Stimulated activated CD8-positive, alpha-beta memory T cell treated with anti-CD3 and anti-CD28 coated beads, Interleukin-4, amount 100 ng/mL, for 4 hours (primary cell): ENCODE measurements at places on chromosomes 3 and 15.

DNA sequence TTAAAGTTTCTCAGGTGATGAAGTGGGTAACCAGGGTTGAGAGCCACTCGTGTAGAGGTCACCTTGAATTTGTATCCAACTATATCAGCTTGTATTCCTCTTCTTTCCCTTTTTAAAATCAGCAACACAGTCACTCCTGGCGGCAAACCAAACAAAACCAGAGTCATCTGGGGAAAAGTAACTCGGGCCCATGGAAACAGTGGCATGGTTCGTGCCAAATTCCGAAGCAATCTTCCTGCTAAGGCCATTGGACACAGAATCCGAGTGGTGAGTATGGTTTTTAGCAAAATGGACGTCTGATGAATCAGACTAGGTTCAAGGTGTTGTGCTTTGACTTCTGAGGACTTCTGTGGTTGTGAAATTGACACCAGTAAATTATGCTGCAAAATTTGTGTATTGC is 3.9 kb downstream of the RPL35A start:
- no peak for DNase-seq

- no peak for DNase-seq
Observed at GRCh38 chr3:50189274-50189673, 2.1 kb upstream of the GNAT1 start.

DNA sequence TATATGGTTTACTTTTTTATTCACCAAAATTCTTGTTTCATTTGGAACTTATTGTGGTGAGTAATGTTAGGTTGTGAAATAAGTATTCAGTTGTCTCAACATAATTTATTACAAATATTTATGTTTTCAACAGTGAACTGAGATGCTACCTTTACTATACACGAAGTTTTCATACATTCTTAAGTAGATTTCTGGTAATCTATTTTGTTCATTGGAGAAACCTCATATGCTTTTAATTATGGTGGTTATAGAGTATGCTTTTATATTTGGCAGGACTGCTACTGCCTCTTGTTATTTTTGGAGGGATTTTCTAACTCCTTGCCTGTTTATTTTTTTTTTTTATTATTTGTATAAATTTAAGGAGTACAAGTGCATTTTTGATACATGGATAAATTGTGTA is 253.1 kb downstream of the NLGN1 start:
- no peak for DNase-seq

GRCh38 chr3:188664795-188665194 is 507.0 kb upstream of the TPRG1 start:
- DNase-seq = no peak

DNA sequence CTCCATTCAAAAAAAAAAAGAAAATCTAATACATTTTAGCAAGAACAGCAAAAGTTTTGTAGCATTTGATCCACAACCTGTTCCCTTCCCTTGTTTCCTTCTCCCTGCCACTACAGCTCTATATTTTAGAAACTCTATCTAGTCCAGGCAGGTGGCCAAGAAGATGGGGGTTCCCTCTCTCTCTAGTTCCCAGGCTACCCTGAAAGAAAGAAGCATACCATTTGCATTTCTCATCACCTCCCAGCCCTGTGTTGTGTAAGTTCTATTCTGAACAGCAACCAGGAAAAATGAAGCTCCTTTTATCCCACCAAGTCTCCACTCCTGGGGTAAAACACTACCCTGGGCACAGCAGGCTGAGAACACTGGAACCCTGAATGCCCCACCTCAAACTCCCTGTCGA is 100.0 kb downstream of the PCCB start:
- no peak for DNase-seq

GRCh38 chr3:143184099-143184498 is 64.5 kb downstream of the CHST2 start:
- no peak for DNase-seq

DNA sequence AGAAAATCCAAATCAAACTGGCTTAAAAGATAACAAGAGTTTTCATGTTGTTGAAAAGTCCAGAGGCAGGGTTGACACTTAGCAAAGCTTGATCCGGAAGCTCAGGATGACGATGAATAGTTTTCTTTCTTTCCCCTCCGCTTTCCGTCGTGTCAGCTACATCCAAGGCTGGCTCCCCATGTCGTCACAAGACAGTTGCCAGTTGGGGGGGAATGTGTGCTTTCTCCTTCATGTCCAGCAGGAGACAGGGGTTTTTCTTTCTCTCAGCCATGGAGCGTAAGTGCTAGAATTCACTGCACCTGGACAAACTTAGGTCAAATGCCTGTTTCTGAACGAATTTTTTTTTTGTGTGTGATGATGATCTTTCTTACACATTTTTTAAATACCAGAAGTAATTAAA is 273.8 kb upstream of the RGMA start:
- no peak for DNase-seq

- no peak for DNase-seq
Observed at GRCh38 chr3:66504850-66505641, 4.2 kb upstream of the LRIG1 start.

DNA sequence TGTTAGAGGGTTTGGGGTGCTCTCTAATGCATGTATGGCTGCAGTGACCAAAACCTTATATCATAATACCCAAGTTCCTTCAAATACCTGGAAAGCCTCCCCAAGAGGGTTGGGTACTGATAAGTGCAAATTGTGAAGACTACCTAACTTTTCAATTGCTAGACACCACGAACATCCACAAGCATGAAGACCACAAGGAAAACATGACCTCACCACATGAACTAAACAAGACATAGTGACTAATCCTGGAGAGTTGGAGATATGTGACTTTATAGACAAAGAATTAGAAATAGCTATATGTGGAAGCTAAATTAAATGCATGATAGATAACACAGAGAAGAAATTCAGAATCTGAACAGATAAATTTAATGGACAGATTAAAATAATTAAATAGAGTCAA is 23.9 kb upstream of the AADACL2 start:
- no peak for DNase-seq

- DNase-seq = no peak
Observed at GRCh38 chr15:64824929-64825430, 467 bp downstream of the PIF1 start.

DNA sequence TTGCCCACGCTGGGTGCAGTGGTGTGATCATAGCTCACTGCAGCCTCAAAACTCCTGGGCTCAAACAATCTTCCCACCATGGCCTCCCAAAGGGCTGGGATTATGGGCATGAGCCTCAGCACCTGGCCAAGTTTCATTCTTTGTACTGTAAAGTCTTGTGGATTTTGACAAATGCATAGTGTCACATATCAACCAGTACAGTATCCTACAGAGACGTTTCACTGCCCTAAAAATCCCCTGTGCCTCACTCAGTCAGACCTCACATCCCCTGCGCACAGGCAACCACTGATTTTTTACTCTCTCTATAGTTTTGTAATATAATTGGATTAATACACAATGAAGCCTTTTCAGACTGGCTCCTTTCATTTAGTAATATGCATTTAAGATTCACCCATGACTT is 130.7 kb upstream of the UBE2E1 start:
- DNase-seq = no peak

DNA sequence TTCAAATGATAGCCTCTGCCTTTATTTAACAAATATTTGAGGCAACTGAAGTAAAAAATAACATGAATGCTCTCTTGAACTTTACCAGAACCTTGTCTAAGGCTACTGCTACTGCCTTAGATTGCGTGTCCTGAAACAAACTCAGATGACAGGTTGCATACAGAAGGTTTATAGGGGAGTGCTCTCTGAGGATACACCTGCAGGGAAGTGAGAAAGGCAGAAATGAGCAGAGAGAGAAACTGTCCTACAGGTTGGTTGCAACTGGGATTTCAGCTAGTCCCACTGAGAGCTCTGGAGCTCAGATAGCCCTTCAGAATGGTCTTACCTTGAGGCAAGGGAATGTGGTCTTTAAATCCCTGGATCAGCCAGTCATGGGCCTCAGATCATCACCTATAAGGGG is 165.5 kb downstream of the IL5RA start:
- no peak for DNase-seq

- DNase-seq = no peak
Observed at GRCh38 chr3:46948830-46949671, 27.5 kb downstream of the CCDC12 start.

DNA sequence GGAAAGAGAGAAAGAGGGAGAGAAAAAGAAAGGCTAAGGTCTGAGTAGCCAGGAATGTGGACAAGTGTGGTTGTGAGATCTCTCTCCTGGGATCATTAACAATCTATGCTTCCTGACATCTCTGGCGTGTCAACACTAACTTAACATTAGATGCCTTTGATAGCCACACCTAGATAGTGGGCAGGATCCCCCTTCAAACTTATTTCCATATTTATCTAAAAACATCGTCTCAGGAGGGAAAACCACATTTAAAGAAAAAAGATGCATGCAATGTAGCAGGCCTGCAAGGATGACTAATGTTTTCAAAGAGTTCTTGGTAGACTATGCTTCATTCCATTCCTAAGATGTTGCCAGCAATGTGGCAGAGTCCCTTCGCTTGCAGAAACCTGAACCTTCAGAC is 80.9 kb downstream of the MLH1 start:
- no peak for DNase-seq

DNA sequence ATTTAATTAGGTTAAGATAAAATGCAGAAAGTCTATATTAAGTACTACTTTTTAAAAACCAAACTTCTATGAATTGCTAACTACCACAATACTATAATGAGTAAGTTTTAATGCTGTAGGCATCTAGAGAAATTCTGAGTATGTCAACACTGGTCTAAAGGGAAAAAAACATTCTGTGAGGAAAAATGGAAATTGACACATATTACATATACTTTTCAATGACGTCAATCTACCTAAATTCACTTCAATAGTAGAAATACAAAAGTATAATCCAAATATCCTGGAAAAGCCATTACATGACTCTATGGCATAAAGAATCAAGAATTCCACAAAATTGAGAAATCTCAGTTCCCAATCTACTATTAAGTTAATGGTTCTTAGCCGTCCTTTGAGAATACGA is 2.2 kb downstream of the SECISBP2L start:
- DNase-seq = no peak

GRCh38 chr3:115741650-115742049 is 118.3 kb downstream of the GAP43 start:
- DNase-seq = no peak

GRCh38 chr15:42146551-42147430 is 9.6 kb downstream of the PLA2G4F start:
- DNase-seq = no peak

DNA sequence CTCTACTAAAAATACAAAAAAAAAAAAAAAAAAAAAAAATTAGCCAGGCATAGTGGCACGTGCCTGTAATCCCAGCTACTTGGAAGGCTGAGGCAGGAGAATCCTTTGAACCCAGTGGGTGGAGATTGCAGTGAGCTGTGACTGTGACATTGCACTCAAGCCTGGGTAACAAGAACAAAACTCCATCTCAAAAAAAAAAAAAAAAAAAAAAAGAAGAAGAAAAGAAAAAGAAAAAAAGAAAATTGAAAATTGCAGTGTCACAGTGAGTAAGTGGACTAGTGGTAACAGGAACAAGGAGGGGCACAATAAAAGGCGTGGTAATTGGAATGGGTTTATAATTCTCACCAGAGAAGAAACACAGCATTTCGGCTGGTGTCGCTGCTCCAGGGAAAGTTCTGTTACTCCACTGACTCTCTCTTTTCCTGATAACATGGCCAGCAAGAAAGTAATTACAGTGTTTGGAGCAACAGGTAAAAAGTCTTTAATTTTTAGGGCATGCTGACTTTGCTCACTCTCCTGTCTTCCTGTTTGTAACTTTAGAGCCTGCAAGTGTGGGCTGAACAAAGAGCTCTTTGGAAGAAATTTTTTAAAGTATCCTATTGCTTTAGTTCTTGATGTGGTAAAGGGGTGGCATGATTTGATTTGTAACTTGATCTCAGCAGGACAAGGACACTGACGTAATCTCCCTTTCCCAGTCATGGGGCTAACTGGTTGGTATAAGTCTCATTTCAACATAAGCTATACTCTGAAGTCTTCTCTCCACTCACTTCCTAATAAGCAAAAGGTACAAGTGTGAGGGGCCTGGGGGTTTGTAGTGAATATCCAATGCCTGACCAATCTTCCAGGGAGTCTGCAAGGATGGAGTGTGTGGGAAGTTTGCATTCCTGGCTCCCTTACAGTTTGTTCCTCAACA is 22.1 kb upstream of the TRA2B start:
- no peak for DNase-seq

DNA sequence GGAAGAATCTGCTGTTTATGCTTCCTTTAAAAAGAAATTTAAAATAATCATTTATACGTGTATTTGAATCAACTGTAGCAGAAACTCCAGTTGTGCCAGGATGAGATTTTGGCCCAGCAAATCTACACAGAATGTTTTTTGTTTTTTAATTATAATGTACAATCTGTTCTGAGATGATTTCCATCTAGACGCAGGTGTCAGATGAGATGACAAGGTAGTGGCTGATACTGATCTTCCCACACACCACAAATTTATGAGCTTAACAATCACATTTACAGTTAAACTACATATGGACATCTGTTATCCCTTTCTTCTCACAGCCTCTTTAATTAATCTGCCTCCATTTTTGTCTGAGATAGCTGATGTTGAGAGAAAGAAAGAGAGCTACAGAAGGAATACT is 23.6 kb downstream of the DCLK3 start:
- DNase-seq = no peak

GRCh38 chr3:48938156-48938555 is 19.5 kb downstream of the ARIH2 start:
- DNase-seq = no peak

- no peak for DNase-seq
Observed at GRCh38 chr3:119195911-119196310, 22.5 kb downstream of the UPK1B start.

- no peak for DNase-seq
Observed at GRCh38 chr3:106126067-106126845, 257.4 kb upstream of the CBLB start.

DNA sequence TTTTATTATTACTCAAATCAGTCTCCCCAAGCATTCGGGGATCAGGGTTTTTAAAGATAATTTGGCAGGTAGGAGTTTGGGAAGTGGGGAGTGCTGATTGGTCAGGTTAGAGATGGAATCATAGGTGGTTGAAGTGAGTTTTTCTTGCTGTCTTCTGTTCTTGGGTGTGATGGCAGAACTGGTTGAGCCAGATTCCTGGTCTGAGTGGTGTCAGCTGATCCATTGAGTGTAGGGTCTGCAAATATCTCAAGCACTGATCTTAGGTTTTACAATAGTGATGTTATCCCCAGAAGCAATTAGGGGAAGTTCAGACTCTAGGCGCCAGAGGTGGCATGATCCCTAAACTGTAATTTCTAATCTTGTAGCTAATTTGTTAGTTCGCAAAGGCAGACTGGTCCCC is 20.6 kb upstream of the TRANK1 start:
- DNase-seq = no peak

- DNase-seq = no peak
Observed at GRCh38 chr3:71406972-71407810, 176.3 kb downstream of the FOXP1 start.

DNA sequence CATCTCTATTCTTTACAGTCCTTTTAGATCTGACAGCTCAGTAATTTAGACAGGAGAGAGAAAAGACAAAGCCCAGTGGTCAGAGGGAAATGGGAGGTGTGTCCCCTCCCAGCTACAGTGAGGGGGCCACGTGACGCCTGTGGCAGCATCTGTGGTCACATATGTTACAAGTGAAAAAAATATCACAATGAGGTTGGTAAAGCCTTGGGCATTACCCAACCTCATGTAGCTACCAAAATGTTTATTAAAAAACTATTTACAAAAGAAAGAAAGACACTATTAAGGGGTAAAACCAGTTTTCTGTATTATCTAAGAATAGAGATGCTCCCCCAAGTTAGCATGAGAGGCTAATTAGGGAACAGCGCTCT is 42.9 kb upstream of the PLCL2 start:
- peak; percentile 32 for DNase-seq
